Type B pancreatic cell (in vitro differentiated cells): ENCODE measurements at places on chromosomes 16 and 17. TPM values are rescaled to one million over a fixed set of nuclear protein-coding genes. Genes with fewer than 3 reads are reported as not detected.

Gene HSD17B2
- 6.8 and 17.8 TPM in 2 replicates for total RNA-seq

DNA sequence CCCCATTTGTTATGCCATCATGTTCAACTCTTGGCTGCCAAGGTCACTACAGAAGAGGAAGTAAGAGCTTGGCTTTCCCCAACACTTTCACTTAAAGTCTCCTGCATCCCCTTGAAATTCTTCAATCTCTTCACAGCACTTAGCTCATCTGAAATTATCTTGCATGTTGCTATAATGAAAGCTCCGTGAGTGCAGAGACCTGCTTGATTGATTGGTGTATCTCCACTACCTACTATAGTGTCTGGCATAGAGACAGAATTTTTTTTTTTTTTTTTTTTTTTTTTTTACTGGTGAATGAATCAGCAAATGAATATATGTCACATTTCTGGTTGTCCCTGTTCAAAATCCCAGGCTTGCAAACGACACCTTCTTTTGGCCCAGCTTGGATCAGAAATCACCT is 1.9 kb upstream of the SDR42E1 start:
- peaks cover 3% of the 10 kb centered on the region for H3K27me3 ChIP-seq
- no peak overlapping the region for H3K27ac ChIP-seq
- H3K4me1 ChIP-seq, result no peaks in the 10 kb centered on the region
- DNase-seq, result no peak
- H3K4me3 ChIP-seq, result no peak overlapping the region
- no peaks in the 10 kb centered on the region for H3K36me3 ChIP-seq

Gene ASPHD1
- total RNA-seq, result 7.8 TPM in 2 replicates

- no peak overlapping the region for H3K4me3 ChIP-seq
- peaks cover 35% of the 10 kb centered on the region for H3K4me1 ChIP-seq
- peaks cover 4% of the 10 kb centered on the region for H3K27me3 ChIP-seq
- no peak for DNase-seq
- H3K36me3 ChIP-seq, result no peaks in the 10 kb centered on the region
Measured at GRCh38 chr17:73357318-73357717, 45.5 kb upstream of the CDC42EP4 start.

DNA sequence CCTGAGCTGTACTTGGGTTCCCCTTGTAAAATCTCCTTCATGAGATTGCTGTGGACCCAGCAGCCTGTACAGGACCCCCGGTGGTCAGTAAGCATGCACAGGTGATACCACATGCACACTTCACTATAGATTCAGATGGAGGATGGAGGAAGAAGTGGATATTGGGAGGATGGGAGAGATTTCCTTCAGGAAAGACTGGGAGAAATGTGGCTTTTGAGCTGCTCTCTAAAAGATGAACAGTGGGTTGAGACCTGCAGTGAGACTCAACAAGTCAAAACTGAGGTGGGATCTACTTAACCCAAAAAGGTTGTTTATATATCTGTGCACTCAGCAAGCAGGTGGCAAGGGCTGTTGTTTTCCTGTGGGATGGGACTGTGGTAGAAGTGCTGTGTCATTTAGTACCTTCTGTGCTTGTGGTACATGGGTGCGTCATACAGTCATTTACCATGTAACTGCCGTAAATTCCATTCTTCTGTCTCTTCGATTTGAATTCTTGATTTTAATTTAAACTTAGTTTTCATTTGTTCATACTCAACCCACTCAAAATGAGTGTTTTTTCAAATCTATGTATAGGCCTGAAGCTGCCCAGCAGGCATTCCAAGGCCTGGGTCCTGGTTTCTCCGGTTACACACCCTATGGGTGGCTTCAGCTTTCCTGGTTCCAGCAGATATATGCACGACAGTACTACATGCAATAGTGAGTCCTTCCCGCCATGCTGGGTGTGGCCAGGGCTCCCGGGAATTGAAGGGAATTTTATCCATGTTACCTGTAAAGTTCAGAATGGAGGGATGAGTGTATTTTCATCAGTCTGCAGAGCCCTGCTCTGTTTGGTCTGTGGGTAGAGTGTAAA is 6.9 kb downstream of the HERPUD1 start:
- no peaks in the 10 kb centered on the region for H3K27me3 ChIP-seq
- peaks cover 63% of the 10 kb centered on the region for H3K36me3 ChIP-seq
- no peak for DNase-seq
- H3K4me1 ChIP-seq, result peaks cover 16% of the 10 kb centered on the region

Gene CCL17
- total RNA-seq, result not detected in 2 replicates
